GM23338 (cell line): ENCODE measurements at places on chromosomes 13 and 19.

- DNase-seq, result no peak
- no peak overlapping the region for H3K27ac ChIP-seq
- no peaks in the 10 kb centered on the region for H3K4me1 ChIP-seq
- H3K27me3 ChIP-seq, result no peaks in the 10 kb centered on the region
These were observed 215.1 kb upstream of the ZNF507 start for GRCh38 chr19:32130332-32130731.

DNA sequence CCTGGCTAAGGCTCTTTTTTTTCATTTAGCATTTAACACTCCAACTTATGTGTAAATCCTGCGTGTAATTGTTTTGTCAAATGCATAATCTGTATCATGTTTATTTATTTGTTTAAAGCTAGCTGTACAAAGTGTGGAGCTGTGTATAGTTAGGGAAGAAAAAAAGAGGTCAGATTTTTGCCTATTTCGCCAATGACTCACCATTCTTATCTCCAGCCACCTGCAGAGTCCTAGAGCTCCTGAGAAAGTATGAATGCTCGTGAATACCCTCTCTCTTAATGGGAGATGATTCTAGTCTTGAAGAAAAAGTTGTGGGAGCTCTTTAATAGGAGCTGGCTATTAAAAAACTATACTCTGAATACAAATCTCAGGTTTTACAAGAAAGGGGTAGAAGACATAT lies 778.8 kb upstream of the SLITRK5 start:
- H3K27ac ChIP-seq, result no peak overlapping the region
- H3K4me1 ChIP-seq, result no peaks in the 10 kb centered on the region
- DNase-seq, result no peak
- H3K27me3 ChIP-seq, result no peaks in the 10 kb centered on the region
- no peak overlapping the region for H3K4me3 ChIP-seq

DNA sequence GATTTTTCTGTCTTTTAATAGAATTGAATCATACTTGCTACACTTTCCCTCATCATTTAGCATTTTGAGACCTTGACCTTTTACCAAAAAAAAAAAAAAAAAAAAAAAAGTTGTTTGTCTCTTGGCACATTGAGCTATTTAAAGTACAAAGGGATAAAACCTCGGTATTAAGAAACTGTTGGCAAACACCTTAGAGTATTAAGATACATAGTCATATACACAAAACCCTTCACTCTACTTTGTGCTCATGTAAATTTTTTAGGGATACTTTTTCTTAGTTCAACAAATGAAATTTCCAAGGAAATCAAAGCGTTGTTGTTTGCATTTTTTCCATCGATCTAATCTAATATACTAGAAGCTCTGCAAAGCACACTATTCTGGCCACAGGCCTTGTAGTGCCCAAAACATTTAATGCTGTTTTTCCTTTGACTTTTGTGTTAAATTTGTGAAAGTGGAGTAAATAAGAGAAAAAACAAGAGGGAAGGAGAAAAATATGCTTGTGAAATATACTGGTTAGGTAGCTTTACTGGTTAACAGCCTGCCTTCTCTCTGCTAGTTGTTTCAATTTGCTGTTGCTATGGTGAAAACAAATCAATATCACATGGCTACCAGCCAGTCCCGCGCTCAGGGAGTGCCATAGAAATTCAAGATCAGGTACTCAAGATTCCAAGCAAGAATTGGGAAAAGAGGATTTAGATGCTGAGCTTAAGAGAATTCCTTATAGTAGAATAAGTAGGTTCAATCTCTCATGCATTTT lies 2.6 kb downstream of the MBNL2 start:
- H3K4me3 ChIP-seq, result 0 out of 2 replicates have a peak overlapping the region, but pooled peaks have one; percentile 48
- H3K36me3 ChIP-seq, result no peaks in the 10 kb centered on the region

GRCh38 chr19:2252055-2252796 lies 3.1 kb downstream of the AMH start:
- peak; percentile 39 for DNase-seq
- H3K4me1 ChIP-seq, result peaks cover 5% of the 10 kb centered on the region; the same call in 1 of the 2 replicates
- peak overlapping the region; percentile 69 for H3K4me3 ChIP-seq
- peaks cover 21% of the 10 kb centered on the region for H3K27me3 ChIP-seq

DNA sequence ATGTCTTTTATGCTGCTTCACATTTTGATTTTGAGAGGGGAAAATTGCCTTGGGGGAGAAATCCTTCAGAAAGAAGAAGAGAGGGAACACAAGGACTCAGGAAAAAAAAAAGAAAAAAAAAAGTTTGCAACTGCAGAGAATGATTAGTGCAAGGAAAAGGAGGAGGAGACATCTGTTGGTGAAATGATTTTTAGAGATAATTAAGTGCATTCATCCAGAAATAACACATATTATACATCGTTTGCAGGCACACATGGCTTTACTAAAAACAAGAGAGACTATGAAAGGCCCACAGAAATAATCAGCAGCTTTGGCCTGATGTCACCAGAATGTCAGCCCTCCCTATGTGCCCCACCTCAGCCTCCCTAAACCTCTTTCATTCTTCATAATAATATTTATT lies 1058.2 kb downstream of the PCDH9 start:
- no peaks in the 10 kb centered on the region for H3K4me1 ChIP-seq
- H3K27ac ChIP-seq, result no peak overlapping the region
- no peaks in the 10 kb centered on the region for H3K27me3 ChIP-seq
- DNase-seq, result no peak
- no peaks in the 10 kb centered on the region for H3K36me3 ChIP-seq

- peaks cover 4% of the 10 kb centered on the region; the same call in 1 of the 2 replicates for H3K36me3 ChIP-seq
- no peak for DNase-seq
- H3K27ac ChIP-seq, result no peak overlapping the region
- no peaks in the 10 kb centered on the region for H3K27me3 ChIP-seq
These were observed 204.2 kb downstream of the DCLK1 start for GRCh38 chr13:35926859-35927530.

DNA sequence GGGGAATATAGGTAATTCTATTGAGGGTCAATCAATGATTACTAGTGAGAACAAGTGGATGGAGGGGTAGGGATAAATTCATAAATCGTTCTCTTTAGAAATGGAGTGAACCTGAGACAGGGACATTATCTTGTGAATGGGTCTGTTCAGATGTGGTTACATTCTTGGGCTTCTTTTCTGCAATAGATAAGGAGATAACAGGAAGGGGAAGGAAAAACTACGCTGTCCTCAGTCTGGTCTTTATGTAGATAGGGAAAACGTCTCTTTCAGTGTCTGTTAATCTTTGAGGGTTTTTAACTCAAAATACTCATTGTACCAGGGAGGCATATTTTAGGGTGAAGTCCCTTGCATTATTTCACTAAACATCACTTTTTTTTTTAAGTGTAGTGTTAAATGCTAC lies 266.7 kb upstream of the MAB21L1 start:
- H3K4me3 ChIP-seq, result no peak overlapping the region
- DNase-seq, result no peak
- H3K27ac ChIP-seq, result no peak overlapping the region
- peaks cover 4% of the 10 kb centered on the region for H3K4me1 ChIP-seq

- no peaks in the 10 kb centered on the region for H3K27me3 ChIP-seq
- DNase-seq, result peak; percentile 92
- no peak overlapping the region; the same call in 1 of the 2 replicates for H3K27ac ChIP-seq
- H3K4me3 ChIP-seq, result no peak overlapping the region
- H3K4me1 ChIP-seq, result peaks cover 3% of the 10 kb centered on the region; the same call in 1 of the 2 replicates
- H3K36me3 ChIP-seq, result peaks cover 12% of the 10 kb centered on the region
These were observed 6.0 kb downstream of the RUVBL2 start for GRCh38 chr19:48999481-49000325.

DNA sequence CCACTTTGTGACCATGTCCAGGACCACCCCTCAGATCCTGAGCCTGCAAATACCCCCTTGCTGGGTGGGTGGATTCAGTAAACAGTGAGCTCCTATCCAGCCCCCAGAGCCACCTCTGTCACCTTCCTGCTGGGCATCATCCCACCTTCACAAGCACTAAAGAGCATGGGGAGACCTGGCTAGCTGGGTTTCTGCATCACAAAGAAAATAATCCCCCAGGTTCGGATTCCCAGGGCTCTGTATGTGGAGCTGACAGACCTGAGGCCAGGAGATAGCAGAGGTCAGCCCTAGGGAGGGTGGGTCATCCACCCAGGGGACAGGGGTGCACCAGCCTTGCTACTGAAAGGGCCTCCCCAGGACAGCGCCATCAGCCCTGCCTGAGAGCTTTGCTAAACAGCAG lies 7.7 kb upstream of the CEACAM7 start:
- no peak overlapping the region for H3K27ac ChIP-seq
- H3K4me3 ChIP-seq, result no peak overlapping the region
- peaks cover 4% of the 10 kb centered on the region; the same call in 1 of the 2 replicates for H3K4me1 ChIP-seq

- H3K27ac ChIP-seq, result no peak overlapping the region
- no peaks in the 10 kb centered on the region for H3K36me3 ChIP-seq
- no peak for DNase-seq
These were observed 8.8 kb upstream of the GNG7 start for GRCh38 chr19:2711172-2711874.

DNA sequence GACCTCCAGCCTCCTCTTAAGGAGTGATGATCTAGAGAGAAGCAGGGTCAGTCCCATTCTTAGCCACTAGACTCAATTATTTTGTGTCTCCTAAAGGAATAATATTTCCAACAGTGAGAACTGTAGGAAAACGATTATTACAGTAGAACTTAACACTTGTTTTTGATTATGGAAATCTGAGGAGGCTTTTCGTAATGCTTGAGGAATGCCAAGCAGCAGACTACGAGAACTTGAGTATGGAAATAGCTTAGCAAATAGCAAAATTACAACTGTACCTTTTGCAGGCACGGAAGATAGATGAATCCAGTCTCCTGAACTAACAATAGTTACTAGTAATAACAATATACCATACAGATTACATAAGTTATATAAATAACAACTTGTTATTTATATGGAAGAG lies 12.2 kb downstream of the BRD4 start:
- H3K4me1 ChIP-seq, result peaks cover 31% of the 10 kb centered on the region
- no peak overlapping the region for H3K4me3 ChIP-seq
- H3K36me3 ChIP-seq, result no peaks in the 10 kb centered on the region
- DNase-seq, result no peak
- H3K27me3 ChIP-seq, result no peaks in the 10 kb centered on the region

- no peaks in the 10 kb centered on the region for H3K27me3 ChIP-seq
- no peak for DNase-seq
- H3K4me1 ChIP-seq, result no peaks in the 10 kb centered on the region
- H3K4me3 ChIP-seq, result no peak overlapping the region
- H3K27ac ChIP-seq, result no peak overlapping the region
- H3K36me3 ChIP-seq, result no peaks in the 10 kb centered on the region
These were observed 575.2 kb downstream of the MYO16 start for GRCh38 chr13:109204657-109205056.

DNA sequence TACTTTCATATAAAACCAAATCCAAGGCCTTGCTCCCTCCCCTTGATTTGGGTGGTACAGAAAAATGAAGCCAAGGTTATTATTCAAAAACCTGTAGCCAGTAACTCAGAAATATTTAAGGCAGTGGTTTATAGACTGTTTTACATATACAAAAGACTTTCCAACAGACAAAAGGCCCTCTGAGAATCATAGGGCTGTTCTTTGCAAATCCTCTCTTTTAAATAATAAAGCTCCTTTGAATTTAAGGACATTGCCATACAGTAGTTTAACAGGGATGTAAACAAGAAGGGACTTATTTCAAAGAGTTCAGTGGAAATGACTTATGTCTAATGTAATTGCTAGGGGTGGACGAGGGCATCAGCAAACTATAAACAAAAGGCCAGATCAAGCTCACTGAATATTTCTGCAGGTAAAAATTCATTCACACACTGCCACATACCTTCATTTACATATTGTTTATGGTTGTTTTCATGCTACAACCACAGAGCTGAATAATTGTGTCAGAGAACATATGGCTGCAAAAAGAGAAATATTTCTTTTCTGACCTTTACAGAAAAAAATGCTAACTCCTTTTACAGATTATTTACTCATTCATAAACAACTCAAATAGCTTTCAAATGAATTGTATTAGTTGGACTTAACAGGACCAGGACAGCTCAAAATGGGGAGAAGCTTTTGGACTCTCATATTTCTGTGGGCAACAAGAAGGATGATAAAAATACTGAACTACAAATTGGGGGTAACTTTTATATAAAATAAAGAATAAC lies 665.6 kb downstream of the SLITRK1 start:
- no peaks in the 10 kb centered on the region for H3K36me3 ChIP-seq
- no peak overlapping the region for H3K4me3 ChIP-seq
- H3K27me3 ChIP-seq, result no peaks in the 10 kb centered on the region
- peak; percentile 11 for DNase-seq
- peaks cover 20% of the 10 kb centered on the region for H3K4me1 ChIP-seq

- no peak overlapping the region for H3K4me3 ChIP-seq
- DNase-seq, result peak; percentile 76
- peaks cover 3% of the 10 kb centered on the region; the same call in 1 of the 2 replicates for H3K4me1 ChIP-seq
- H3K27ac ChIP-seq, result no peak overlapping the region
- H3K27me3 ChIP-seq, result no peaks in the 10 kb centered on the region
These were observed 91.4 kb upstream of the CACNA1A start for GRCh38 chr19:13597640-13598039.

DNA sequence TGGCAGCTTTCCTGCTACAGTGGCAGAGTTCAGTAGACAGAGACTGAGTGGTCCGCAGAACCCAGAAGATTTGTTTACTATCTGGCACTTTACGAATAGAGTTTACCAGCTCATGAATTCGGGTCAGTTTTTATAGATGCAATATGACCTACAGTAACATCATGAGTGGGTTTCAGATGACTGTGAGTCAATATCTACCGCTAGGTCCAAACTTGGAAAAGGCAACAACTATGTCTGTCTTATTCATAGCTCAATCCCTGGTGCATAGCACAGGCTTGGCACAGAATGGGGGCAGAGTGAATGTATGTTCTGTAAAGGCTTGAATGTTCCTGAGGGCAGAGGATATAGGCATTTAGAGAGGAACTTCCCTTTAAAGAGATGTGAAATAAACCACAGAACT lies 65.2 kb downstream of the RAP2A start:
- no peak overlapping the region for H3K4me3 ChIP-seq
- DNase-seq, result no peak
- H3K27ac ChIP-seq, result no peak overlapping the region

DNA sequence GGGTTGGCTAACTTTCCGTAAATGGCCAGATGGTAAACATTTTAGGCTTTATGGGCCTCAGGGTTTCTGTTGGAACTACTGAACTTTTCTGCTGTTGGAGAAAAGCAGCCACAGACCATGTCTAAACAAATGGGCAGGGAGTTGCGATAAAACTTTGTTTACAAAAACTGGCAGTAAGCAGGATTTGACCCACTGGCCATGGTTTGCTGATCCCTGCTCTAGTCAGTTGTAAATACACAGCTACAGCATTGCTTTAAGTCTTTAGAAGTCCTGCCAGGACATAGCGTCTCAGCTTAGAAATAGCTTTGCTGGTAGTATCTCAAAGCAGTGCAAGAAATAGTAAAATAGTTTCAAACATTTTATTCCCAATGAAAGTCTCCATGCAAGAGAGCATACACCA lies 88.4 kb downstream of the NALCN start:
- no peaks in the 10 kb centered on the region for H3K36me3 ChIP-seq
- H3K4me1 ChIP-seq, result no peaks in the 10 kb centered on the region
- H3K27ac ChIP-seq, result no peak overlapping the region
- DNase-seq, result no peak
- H3K4me3 ChIP-seq, result no peak overlapping the region

- no peaks in the 10 kb centered on the region for H3K36me3 ChIP-seq
- H3K4me1 ChIP-seq, result peaks cover 5% of the 10 kb centered on the region; the same call in 1 of the 2 replicates
- H3K4me3 ChIP-seq, result no peak overlapping the region
- H3K27ac ChIP-seq, result no peak overlapping the region
These were observed 819.9 kb downstream of the OLFM4 start for GRCh38 chr13:53848366-53848961.
